ENCODE measurements at places on chromosomes 5 and 9.

DNA sequence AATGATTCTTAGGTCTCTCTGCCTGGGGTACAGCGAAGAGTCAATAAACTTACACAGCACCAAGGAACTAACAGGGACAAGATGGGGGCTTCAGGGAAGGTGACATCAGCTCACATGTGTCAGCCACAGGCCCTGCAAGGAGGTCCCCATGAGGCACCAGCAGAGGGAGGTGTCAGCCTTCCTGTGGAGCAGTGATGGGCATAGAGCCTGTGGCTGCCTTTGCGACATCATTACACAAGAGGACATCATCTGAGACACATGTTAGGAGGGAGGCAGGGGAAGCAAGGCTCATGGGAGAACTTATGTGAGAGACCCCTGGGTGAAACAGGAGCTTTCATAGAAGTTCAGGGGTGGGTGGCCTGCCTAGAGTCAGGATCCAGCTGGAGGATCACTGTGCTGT lies 389.6 kb downstream of the SEMA5A start:
- no peak for DNase-seq

DNA sequence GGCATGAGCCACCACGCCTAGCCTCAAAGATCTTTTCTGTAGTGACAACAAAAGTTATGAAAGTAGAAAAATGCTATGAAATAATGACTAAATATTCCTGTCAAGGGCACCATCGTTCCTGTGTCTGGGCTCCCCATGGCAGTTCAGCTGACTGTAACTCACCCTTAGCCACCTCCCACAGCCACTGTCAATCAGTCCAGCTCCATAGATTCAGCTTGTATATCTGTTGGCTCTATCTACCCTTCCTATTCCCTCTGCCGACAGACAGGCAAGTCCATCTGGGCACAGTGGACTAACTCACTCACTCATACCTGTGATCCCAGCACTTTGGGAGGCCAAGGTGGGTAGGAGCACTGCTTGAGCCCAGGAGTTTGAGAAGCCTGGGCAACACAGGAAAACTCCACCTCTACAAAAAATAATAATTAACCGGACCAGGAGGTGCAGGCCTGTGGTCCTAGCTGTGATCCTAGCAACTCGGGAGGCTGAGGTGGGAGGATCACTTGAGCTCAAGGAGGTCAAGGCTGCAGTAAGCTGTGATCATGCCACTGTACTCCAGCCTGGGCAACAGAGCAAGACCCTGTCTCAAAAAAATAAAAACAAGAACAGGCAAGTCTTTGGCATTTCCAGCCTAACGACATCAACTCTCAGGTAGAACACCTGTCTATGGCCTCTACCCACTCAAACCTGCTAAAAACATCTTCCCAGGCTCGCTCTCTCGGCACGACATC lies 6.2 kb downstream of the CAMSAP1 start:
- no peak for DNase-seq

GRCh38 chr5:101067429-101067828 lies 164.3 kb upstream of the ST8SIA4 start:
- no peak for DNase-seq

- no peak for DNase-seq
These were observed 179.1 kb downstream of the GOLPH3 start for GRCh38 chr5:31995006-31995405.

GRCh38 chr9:13718086-13718485 lies 438.6 kb upstream of the MPDZ start:
- DNase-seq, result no peak

DNA sequence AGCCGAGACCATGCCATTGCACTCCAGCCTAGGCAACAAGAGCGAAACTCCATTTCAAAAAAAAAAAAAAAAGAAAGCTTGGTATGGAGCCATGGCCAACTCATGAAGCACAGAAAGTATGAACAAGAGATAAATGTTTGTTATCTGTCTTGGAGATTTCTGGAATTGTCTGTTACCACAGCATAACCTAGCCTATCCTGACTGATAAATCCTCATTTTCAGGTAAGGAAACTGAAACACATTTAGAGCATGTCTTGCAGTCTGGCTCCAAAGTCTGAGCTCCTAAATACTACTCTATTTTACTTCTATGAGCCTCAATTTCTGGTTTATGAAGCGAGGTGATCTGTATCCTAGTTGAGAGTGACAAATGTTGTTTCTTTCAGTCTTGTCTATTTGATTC lies 68.3 kb upstream of the SLC44A1 start:
- DNase-seq, result no peak

- no peak for DNase-seq
These were observed 50.4 kb upstream of the SLC2A8 start for GRCh38 chr9:127346584-127346983.

DNA sequence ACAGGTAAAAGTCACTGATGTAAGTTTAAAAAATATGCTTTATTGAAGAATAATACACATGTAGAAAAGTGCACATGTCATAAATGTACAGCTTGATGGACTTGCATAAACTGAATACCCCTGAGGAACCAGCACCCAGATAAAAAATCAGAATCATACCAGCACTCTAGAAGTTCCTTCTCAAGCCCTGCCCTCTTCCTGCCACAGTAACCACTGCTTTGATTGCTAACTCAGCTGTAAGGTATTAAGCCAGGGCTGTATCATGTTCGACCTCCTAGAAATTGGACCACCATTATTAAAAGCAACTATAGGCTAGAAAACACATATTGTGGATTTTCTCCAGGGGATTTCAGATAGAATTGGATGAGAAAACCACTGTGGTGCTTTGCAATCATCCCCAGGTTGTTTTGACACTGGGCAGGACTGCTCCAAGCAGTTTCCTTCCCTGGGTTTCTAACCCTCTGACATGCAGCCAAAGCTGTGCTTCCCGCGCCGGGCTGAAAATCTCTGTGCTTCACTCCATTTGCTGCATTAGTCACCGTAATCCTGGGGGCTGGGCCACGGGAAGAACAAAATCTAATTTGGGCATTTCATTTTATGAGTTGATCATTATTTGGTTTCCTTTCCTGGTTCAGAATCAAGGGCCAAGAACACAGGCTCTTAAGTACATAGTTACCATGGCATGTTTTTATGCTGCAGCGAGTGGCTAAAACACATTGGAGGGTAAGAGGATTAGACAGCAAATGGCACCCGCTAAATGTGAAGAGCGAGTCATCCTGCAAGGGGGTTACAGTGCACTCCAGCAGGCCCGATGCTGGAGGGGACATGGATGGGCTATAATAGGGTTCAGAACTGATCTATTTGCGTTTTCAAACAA lies 139.4 kb upstream of the IL12B start:
- DNase-seq, result no peak

DNA sequence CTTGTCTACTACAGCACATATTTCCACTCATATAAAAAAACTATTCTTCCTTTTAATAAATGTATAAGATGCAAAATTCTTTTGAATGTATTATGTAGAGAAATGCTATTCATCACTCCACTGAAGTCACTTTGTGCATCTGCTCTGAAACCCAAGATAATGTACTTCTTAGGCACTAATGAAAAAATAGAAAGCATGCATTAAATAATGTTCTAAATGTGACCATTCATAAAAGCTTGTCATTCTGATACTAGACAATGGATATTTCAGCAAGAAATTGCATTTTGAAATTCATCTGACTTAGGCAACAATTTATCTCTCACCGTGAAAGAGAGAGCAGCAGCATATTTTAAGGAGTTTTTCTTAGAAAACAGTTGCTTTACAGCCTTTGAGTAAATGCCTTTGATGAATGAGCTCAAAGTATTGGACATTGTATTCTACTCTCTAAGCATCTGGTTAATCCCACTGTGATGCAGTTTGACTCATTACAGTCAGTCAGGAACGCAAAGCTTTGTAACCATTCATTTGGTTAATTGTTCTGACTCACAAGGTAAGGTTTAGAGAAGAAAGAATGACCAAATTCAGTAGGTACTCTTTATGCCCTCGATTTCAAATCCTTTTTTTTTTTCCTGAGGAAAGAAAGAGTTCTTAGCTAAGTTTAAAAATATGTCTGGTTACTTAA lies 2233.8 kb upstream of the C9orf72 start:
- DNase-seq, result no peak

GRCh38 chr5:4246447-4246846 lies 650.8 kb downstream of the IRX1 start:
- DNase-seq, result no peak

- DNase-seq, result no peak
These were observed 33.5 kb downstream of the TLX3 start for GRCh38 chr5:171342362-171343111.

- no peak for DNase-seq
These were observed 518.7 kb downstream of the LRRC70 start for GRCh38 chr5:63097286-63097685.

DNA sequence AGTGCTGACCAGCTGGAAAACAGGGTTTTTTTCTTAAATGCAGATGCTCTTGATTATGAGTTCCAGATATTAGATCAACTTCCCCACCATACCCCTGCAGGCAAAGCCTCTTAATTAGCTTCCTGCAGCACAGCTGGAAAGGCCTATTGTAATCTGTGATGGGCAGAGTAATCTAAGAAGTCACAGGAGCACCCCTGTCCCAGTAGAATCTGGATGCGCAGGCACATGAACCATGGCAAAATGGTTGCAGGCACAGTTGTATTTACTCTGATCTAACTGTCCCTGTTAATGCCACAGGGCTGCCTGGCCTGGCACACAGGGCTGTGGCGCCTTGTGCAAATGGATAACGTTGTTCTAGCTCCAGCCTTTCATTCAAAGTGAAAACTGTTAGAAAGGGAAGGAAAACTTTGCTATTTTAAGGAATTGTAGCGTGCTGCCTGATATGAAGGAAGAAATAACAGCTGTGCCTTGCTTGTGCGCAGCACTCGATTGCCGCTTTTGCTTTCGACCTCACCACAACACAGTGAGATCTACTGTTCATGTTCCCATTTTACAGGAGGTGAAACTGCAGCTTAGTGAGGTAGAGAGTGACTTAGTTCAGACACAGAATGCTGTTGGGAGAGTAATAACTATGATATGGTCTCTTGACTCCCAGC lies 2.3 kb downstream of the TGFBI start:
- no peak for DNase-seq

- DNase-seq, result peak; percentile 87
These were observed 773 bp downstream of the SQSTM1 start for GRCh38 chr5:179821298-179822058.

GRCh38 chr5:21847300-21847699 lies 1005.8 kb downstream of the CDH12 start:
- DNase-seq, result no peak

DNA sequence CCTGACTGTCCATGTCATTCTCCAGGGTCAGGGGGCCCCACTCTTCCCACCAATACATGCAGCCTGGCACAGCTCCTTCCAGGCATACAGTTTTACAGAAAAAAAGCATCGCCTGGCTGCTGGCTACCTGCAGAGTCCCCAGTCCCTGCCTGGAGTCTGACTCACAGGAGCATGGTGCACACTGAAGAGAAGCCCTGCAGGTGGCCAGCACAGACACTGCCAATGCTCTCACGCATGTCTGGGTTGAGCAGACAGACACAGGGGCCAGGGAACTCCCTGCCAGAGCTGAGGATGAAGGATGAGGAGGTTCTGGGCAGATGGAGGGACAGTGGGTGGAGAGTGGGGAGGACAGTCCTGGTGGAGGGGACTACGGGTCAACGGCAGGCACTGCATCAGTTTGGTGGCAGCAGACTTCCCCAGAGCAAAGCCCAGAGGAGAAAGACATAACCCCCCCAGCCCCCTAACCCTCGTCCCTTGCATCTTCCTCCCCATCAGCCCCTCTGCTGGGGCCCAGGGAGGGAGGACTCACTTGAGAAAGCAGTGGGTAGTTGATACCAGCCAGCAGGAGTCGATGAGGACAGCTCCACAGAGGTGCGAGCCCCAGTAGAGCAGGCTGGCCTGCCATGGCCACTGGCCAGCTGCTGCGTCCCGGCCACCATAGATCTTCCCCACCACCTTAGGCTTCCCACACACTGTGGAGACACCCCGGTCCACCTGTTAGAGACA lies 72.9 kb upstream of the SPTLC1 start:
- no peak for DNase-seq

GRCh38 chr9:85600675-85601263 lies 141.0 kb downstream of the AGTPBP1 start:
- DNase-seq, result no peak

- no peak for DNase-seq
These were observed 70.7 kb downstream of the PDE6A start for GRCh38 chr5:149873896-149874295.

- DNase-seq, result no peak
These were observed 285.3 kb downstream of the PIK3R1 start for GRCh38 chr5:68500813-68501212.

GRCh38 chr5:50580506-50580905 lies 85.9 kb upstream of the PARP8 start:
- no peak for DNase-seq

DNA sequence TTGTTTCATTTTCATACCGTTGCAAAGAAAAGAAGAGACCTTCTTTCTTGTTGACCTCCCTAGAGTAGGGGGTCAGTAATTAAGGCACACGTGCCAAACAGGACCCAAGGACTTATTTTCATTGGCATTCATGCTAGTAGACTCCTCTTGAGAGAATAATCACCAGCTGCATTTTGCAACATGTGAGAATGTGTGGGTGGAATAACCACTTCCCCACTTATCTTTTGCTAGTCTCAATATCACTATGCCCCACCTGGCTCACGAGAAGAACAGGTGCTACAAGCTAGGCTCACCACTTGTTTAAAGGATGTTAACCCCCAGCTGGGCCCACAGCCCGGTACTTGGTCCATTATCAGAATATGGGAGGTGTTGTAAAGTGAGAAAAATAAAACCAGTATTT lies 460.7 kb upstream of the MEF2C start:
- no peak for DNase-seq
